ENCODE measurements at places on chromosomes 3 and 15. TPM values are rescaled to one million over a fixed set of nuclear protein-coding genes. Genes with fewer than 3 reads are reported as not detected.

- DNase-seq = no peak
- H3K27me3 ChIP-seq = no peaks in the 10 kb centered on the region
- H3K36me3 ChIP-seq = peaks cover 2% of the 10 kb centered on the region
- peaks cover 49% of the 10 kb centered on the region for H3K4me1 ChIP-seq
- no peak overlapping the region for H3K27ac ChIP-seq
Measured at GRCh38 chr15:57704441-57704840, 2.1 kb upstream of the POLR2M start.

GRCh38 chr15:96737408-96737807 is 406.9 kb downstream of the NR2F2 start:
- H3K27ac ChIP-seq = no peak overlapping the region
- no peaks in the 10 kb centered on the region for H3K4me1 ChIP-seq
- no peak for DNase-seq
- no peaks in the 10 kb centered on the region for H3K27me3 ChIP-seq
- H3K4me3 ChIP-seq = no peak overlapping the region

- DNase-seq = no peak
- H3K4me1 ChIP-seq = no peaks in the 10 kb centered on the region
- peaks cover 3% of the 10 kb centered on the region for H3K36me3 ChIP-seq
- H3K4me3 ChIP-seq = no peak overlapping the region
- no peak overlapping the region for H3K27ac ChIP-seq
Measured at GRCh38 chr3:86244905-86245304, 746.0 kb downstream of the VGLL3 start.

DNA sequence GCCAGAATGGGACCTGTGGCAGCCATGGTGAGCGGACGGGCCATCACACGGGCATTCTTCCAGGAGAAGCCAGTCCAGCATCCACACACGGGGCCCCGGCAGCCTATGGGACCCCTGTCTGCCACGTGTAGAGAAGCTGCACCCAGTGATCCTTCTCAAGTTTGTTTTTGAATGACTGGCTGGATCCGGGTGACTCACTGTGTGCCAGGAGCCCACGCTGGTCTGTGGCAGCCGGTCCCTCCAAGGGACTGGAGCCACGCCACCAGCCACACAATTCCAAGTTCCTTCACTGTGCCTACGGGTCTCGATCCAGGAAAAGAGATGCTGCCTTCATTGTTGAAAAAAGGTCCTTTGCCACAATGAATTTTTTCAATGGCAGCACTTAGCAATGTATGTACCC is 58.1 kb downstream of the ATP10A start:
- no peak overlapping the region for H3K4me3 ChIP-seq
- H3K27me3 ChIP-seq = no peaks in the 10 kb centered on the region
- peaks cover 30% of the 10 kb centered on the region for H3K4me1 ChIP-seq
- H3K27ac ChIP-seq = no peak overlapping the region

DNA sequence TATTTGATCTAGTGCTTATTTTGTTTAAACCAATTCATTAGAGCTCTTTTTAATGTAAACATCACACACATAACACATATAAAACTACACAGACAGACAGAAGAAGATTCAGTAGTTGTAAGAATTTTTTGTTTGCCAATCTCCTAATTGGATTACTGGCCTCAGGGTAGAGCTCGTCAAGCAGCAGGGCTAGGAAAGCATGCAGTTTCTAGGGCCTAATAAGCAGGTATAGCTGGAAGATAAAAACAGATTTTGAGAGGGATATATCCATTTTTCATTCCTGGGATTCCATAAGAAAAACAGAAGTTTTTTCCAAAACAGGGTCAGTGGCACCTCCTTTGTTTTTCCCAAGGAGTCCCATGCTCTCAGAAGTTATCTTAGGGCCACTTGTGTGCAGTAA is 265.2 kb upstream of the SGO1 start:
- no peak overlapping the region for H3K27ac ChIP-seq
- H3K4me3 ChIP-seq = no peak overlapping the region
- no peaks in the 10 kb centered on the region for H3K4me1 ChIP-seq

GRCh38 chr15:43762824-43763223 is 13.9 kb downstream of the ELL3 start:
- H3K36me3 ChIP-seq = peaks cover 39% of the 10 kb centered on the region
- no peaks in the 10 kb centered on the region for H3K27me3 ChIP-seq
- H3K4me1 ChIP-seq = peaks cover 6% of the 10 kb centered on the region
- no peak for DNase-seq
- no peak overlapping the region for H3K4me3 ChIP-seq

The ATP8B4 gene
- 14.0 TPM for total RNA-seq

GRCh38 chr3:10753964-10754363 is 62.1 kb upstream of the SLC6A11 start:
- no peaks in the 10 kb centered on the region for H3K36me3 ChIP-seq
- H3K27ac ChIP-seq = no peak overlapping the region
- H3K4me1 ChIP-seq = peaks cover 16% of the 10 kb centered on the region
- H3K27me3 ChIP-seq = peaks cover 38% of the 10 kb centered on the region
- DNase-seq = peak; percentile 56
- no peak overlapping the region for H3K4me3 ChIP-seq

The CX3CR1 gene
- total RNA-seq = 2.7 TPM

DNA sequence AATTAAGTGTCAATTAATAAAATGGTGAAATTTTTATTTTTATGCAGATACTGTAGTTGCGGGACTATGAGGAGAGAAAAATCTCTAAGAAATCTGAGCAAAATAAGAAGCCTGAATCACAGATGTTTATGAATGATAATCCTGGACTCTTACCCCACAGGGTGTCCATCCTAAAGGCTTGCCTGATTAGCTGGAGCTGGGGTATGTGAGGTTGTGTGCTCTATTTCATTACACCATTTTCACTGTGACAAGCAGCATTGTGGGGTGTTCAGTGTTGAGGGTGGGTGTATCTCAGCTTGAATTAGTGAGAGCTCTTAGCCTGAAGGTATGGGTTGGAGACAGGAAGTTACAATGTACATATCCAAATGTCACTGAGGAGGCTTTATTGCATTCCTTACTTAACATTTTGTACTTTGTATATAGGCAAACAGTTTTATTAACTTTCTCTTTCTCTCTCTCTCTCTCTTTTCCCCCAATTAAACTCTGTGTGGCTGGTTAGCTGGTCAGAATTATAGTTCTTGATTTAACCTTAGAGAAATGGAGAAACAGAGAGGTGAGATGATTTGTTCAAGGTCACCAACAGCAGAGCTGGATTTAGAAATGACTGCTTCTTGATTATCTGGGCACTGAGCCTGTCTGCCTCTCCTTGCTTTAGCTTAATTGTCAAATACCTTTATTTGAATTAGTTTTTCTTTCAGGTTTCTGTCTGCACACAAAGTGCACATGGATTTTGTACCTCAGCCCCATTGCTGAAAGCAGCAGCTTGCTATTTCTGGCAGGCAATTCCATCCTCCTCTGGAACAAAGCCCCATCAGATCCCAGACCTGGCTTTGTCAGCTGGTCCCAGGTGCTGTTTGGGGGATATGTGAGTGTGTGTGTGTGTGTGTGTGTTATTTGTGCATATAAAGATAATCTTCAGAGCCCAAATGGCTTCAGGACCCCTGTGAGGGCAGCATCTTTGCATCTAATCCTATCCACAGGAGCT is 35.8 kb downstream of the GJD2 start:
- H3K4me3 ChIP-seq = no peak overlapping the region
- H3K4me1 ChIP-seq = no peaks in the 10 kb centered on the region
- no peaks in the 10 kb centered on the region for H3K36me3 ChIP-seq
- H3K27me3 ChIP-seq = peaks cover 51% of the 10 kb centered on the region

DNA sequence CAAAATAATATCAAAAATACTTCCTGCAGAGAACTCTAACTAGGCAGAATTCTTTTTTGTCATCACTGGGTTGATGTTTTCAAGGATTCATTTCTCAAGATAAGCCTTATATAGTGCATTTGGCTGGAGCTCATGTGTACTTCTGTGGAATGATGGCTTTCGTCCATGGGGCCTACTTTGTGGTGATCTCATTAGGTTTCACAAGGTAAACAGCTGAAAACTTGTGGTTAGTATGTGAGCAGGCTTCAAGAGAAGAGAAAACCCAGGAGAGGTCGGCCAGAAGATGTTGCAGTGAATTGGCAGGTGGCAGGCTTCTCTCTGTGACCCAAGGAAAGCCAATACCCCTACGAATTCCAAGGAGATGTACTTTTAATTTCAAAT is 121.4 kb upstream of the PHLDB2 start:
- no peak for DNase-seq
- no peaks in the 10 kb centered on the region for H3K27me3 ChIP-seq
- no peak overlapping the region for H3K4me3 ChIP-seq
- no peak overlapping the region for H3K27ac ChIP-seq
- H3K36me3 ChIP-seq = no peaks in the 10 kb centered on the region
- peaks cover 29% of the 10 kb centered on the region for H3K4me1 ChIP-seq

The LRRC34 gene
- total RNA-seq = 4.5 TPM

- no peak overlapping the region for H3K4me3 ChIP-seq
- DNase-seq = no peak
- H3K36me3 ChIP-seq = no peaks in the 10 kb centered on the region
- H3K4me1 ChIP-seq = no peaks in the 10 kb centered on the region
Measured at GRCh38 chr3:73465926-73466325, 158.8 kb downstream of the PDZRN3 start.

DNA sequence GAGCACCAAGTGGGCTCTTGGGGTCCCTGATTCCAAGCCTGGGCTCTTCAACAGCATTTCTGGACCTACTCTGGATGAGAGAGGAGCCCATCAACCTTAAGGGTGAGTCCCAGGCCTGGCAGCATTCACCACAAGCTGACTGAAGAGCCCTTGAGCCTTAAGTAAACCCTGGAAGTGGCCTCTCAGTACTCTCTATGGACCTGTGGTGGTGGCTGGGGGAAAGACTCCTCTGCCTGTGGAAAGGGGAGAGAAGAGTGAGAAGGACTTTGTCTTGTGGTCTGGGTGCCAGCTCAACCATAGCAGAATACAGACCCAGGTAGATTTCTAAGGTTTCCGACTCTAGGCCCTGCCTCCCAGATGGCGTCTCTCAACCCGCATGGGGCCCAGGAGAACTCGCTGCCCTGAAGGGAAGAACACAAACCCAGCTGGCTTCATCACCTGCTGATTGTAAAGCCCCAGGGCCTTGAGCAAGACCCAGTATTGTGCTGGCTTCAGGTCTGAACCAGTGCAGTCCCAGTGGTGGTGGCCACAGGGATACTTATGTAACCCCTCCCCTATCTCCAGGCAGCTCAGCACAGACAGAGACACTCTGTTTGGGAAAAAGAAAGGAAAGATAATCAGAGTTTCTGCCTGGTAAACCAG is 71.4 kb downstream of the TFDP2 start:
- H3K27me3 ChIP-seq = no peaks in the 10 kb centered on the region
- no peak overlapping the region for H3K27ac ChIP-seq
- no peaks in the 10 kb centered on the region for H3K4me1 ChIP-seq
- H3K36me3 ChIP-seq = peaks cover 6% of the 10 kb centered on the region

All from activated T-cell treated with anti-CD3 and anti-CD28 coated beads, Interleukin-2, amount 50 U/mL, for 72 hours (primary cell).